ENCODE measurements at places on chromosomes 11 and 22.

- H3K4me3 ChIP-seq, result no peak overlapping the region
- peak; percentile 65 for DNase-seq
- no peak overlapping the region for H3K27ac ChIP-seq
- no peaks in the 10 kb centered on the region for H3K36me3 ChIP-seq
Observed at GRCh38 chr11:73652046-73652730, 5.8 kb downstream of the PLEKHB1 start.

GRCh38 chr22:25750569-25751173, 8.7 kb downstream of the MYO18B start:
- no peak overlapping the region for H3K27ac ChIP-seq
- H3K4me3 ChIP-seq, result no peak overlapping the region
- no peak for DNase-seq
- H3K36me3 ChIP-seq, result no peaks in the 10 kb centered on the region
- H3K4me1 ChIP-seq, result peaks cover 21% of the 10 kb centered on the region
- H3K27me3 ChIP-seq, result no peaks in the 10 kb centered on the region

DNA sequence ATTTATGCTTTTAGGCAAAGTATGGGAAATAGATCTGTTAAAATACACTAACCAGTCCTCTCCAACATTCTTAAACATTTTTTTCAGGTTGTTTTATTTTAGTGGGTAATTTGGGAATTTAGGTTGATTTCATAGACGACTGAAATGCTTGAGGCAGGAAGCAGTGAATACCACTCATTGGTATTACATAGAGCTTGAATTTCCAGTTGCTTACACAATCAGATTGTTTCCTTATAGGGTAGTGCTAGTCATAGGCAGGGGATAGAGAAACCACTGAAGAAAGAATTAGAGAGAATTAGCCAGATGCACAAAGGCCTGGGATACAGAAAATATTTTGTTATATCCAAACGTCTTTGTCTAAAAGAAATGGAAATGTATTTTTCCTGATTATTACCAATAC, 23.9 kb upstream of the LYVE1 start:
- no peak overlapping the region for H3K4me3 ChIP-seq
- no peak for DNase-seq
- peak overlapping the region; percentile 12 for H3K27ac ChIP-seq
- no peaks in the 10 kb centered on the region for H3K27me3 ChIP-seq
- H3K36me3 ChIP-seq, result peaks cover 9% of the 10 kb centered on the region
- peaks cover 2% of the 10 kb centered on the region for H3K4me1 ChIP-seq

DNA sequence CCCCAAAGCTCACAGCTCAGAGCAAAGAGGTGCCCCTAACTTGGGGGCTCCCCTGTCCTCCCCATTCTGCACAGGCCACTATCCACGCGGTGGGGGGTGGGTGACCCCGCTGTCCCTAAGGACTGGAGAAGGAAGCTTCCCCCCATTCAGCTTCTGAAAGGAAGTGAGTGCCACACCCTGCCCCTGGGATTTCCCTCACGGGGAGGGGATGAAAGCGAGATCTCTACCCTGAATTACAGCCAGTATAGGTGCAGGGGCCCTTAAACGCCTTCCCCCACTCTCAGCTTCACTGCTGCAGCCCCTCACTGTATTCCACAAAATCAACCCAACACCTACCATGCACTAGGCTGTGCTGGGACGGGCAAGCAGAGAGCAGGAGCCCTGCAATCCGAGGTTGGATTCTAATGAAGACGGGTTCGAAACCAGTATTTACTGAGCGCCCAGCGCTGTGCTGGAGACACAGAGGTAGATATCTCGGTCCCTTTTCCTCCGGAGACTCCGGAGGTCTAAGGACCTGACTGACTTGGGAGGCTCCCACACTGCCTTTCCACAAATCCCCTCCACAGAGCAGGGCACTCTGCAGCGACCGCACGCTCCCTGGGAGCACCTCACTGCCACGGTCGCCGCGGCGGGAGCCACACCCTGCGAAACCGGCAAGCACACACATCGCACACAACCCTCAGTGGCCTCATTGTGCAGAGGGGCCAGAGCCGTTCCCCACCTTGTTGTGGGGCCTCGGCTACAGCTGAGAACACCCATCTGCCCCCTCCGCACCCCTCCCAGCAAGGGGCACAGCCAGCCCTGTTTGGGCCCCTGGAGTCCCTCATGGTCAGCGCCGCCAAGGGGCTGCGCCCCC, 1.8 kb downstream of the AHNAK start:
- H3K27me3 ChIP-seq, result no peaks in the 10 kb centered on the region
- peaks cover 75% of the 10 kb centered on the region for H3K4me1 ChIP-seq
- H3K36me3 ChIP-seq, result peaks cover 7% of the 10 kb centered on the region
- no peak for DNase-seq
- H3K27ac ChIP-seq, result peak overlapping the region; percentile 92

GRCh38 chr11:60502221-60502775, 9.7 kb downstream of the MS4A12 start:
- DNase-seq, result peak; percentile 53
- H3K4me3 ChIP-seq, result no peak overlapping the region
- no peaks in the 10 kb centered on the region for H3K27me3 ChIP-seq
- no peaks in the 10 kb centered on the region for H3K36me3 ChIP-seq
- no peaks in the 10 kb centered on the region for H3K4me1 ChIP-seq

- no peaks in the 10 kb centered on the region for H3K27me3 ChIP-seq
- DNase-seq, result no peak
- no peak overlapping the region for H3K27ac ChIP-seq
- H3K36me3 ChIP-seq, result no peaks in the 10 kb centered on the region
- no peaks in the 10 kb centered on the region for H3K4me1 ChIP-seq
- no peak overlapping the region for H3K4me3 ChIP-seq
Observed at GRCh38 chr11:41250408-41250935, 209.0 kb downstream of the LRRC4C start.

DNA sequence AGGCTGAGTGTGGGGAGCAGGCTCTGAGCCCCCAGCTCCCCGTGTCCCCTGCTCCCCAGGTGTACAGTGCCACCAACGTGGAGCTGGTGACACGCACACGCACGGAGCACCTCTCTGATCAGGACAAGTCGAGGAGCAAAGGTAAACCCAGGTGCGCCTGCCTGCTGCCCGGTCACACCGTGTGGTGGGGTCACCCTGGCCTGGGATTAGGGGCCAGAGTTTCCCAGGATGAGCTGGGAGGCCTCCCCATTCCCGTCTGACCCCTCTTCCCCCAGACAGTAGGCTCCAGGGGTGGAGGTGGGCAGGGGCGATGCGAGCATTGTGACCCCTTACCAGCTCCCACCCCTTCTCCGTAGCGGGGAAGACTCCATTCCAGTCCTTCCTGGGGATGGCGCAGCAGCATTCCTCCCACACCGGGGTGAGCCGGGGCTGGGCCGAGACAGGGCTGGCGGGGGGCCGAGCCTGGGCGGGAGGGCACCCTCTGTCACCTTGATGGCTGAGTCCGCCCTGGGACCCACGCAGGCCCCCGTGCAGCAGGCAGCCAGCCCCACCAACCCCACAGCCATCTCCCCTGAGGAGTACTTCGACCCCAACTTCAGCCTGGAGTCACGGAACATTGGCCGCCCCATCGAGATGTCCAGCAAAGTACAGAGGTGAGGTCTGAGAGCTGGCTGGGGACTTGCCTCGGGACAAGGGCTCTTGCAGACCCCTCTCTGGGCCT, 3.7 kb upstream of the SSH3 start:
- H3K27me3 ChIP-seq, result no peaks in the 10 kb centered on the region
- peaks cover 35% of the 10 kb centered on the region for H3K36me3 ChIP-seq
- H3K4me3 ChIP-seq, result no peak overlapping the region
- peaks cover 15% of the 10 kb centered on the region for H3K4me1 ChIP-seq

DNA sequence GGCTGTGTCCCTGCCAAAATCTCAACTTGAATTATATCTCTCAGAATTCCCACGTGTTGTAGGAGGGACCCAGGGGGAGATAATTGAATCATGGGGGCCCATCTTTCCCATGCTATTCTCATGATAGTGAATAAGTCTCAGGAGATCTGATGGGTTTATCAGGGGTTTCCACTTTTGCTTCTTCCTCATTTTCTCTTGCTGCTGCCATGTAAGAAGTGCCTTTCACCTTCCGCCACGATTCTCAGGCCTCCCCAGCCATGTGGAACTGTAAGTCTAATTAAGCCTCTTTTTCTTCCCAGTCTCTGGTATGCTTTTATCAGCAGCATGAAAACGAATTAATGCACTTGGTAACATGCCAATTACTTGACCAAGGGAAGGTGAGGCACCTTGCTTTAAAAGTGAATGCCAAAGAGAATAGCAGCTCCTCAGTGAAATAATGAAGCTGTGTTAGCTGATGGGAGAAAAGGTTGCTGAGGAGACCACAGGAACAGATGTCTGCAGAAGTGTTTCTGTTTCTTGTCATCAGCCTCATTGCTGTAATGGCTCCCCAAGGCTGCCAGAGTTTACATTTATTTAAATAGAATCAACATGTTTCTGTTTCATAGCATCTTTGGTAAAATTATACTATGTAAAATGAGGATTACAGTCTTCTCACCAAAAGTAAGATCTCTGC, 89.0 kb upstream of the CD44 start:
- H3K4me1 ChIP-seq, result no peaks in the 10 kb centered on the region
- no peaks in the 10 kb centered on the region for H3K36me3 ChIP-seq
- no peaks in the 10 kb centered on the region for H3K27me3 ChIP-seq

- no peak overlapping the region for H3K27ac ChIP-seq
- no peak overlapping the region for H3K4me3 ChIP-seq
- peaks cover 25% of the 10 kb centered on the region for H3K27me3 ChIP-seq
- no peaks in the 10 kb centered on the region for H3K4me1 ChIP-seq
- no peaks in the 10 kb centered on the region for H3K36me3 ChIP-seq
Observed at GRCh38 chr11:107598225-107599139, 7.5 kb downstream of the ELMOD1 start.

DNA sequence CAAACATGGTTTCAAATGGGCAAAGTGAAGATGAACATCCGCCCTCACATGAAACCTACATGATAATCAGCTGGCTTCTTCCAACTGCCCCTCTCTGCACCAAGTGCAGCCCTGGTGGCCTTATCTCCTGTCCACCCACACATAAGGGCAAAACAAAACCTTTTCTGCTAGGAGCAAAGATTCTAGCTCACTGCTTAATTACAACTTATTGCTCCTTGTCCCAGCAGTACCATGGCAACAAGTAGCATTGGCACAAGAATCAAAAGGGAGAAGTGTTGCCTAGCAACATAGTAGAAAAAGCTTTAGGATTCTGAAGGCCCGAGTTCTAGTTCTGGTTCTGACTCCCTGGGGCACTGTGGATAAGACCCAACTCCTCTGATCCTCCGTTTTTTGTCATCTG, 68.7 kb upstream of the BMAL1 start:
- peaks cover 2% of the 10 kb centered on the region for H3K27me3 ChIP-seq
- DNase-seq, result peak; percentile 18
- H3K4me3 ChIP-seq, result no peak overlapping the region

- no peak overlapping the region for H3K27ac ChIP-seq
- no peak for DNase-seq
- peaks cover 40% of the 10 kb centered on the region for H3K36me3 ChIP-seq
Observed at GRCh38 chr11:126337474-126338241, 17.8 kb upstream of the ST3GAL4 start.

DNA sequence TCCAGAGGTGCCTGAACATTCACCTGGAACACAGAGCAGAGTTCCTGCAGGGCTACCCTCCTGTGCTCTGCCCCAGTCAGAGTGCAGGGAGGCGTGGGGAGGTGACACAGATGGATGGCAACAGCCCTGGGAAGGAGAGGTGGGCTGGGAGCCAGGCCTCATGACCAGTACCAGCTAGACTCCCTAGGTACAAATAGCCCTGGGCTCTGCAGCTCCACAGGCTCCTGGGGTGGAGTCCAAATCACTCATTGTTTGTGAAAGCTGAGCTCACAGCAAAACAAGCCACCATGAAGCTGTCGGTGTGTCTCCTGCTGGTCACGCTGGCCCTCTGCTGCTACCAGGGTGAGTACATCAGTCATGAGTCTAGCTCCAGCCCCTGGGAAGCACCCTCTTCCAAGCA, at the start of gene SCGB1D2:
TSS of gene SCGB1D2 (plus strand) at position 219 of the 400 bp plus-strand sequence. CDS start at position 288, 69 bp downstream.
- no peak within 1 kb of the TSS for H3K4me3 ChIP-seq
- no peaks in the 10 kb centered on the region for H3K4me1 ChIP-seq
- H3K27me3 ChIP-seq, result peaks cover 9% of the 10 kb centered on the region
- DNase-seq, result no peak

- no peak for DNase-seq
- peaks cover 6% of the 10 kb centered on the region for H3K36me3 ChIP-seq
- H3K4me3 ChIP-seq, result no peak overlapping the region
- no peaks in the 10 kb centered on the region for H3K27me3 ChIP-seq
Observed at GRCh38 chr11:47332791-47333525, 19.5 kb downstream of the MYBPC3 start.

DNA sequence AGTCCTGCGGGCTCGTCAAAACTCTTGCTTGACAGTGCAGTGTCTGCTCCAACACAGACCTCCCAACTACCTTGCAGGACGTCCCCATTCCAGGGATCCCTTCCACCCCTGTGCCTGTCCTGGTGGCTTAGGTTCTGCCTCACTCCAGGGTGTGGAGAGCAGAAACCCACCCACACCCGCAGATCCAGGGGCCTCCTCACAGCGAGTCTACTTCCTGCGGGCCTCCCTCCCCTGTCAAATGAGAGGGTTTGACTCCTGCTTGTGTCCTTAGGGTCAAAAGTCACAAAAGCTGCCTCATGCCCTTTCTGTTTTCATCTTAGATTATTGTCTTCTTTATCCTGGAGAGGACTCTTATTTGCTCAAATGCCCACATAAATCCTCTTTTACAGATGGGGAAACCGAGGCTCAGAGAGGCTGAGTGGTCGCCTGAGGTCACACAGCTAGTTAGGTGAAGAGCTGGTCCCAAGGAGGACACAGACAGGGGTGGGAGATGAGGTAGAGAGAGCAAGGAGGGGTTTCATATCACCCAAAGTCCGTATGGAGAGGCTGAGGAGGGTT, 81.1 kb upstream of the KCNQ1OT1 start:
- no peaks in the 10 kb centered on the region for H3K27me3 ChIP-seq
- no peak overlapping the region for H3K4me3 ChIP-seq
- no peak for DNase-seq
- H3K27ac ChIP-seq, result no peak overlapping the region
- H3K4me1 ChIP-seq, result peaks cover 48% of the 10 kb centered on the region

- no peak overlapping the region for H3K4me3 ChIP-seq
- H3K4me1 ChIP-seq, result no peaks in the 10 kb centered on the region
- peaks cover 5% of the 10 kb centered on the region for H3K36me3 ChIP-seq
- DNase-seq, result no peak
Observed at GRCh38 chr22:45576273-45576625, 73.6 kb downstream of the FBLN1 start.

- H3K4me1 ChIP-seq, result no peaks in the 10 kb centered on the region
- peak; percentile 24 for DNase-seq
- H3K4me3 ChIP-seq, result no peak overlapping the region
- H3K27ac ChIP-seq, result peak overlapping the region; percentile 38
Observed at GRCh38 chr11:43833657-43834073, 47.0 kb upstream of the ALKBH3 start.

GRCh38 chr11:43681401-43681942, 934 bp downstream of the HSD17B12 start:
- DNase-seq, result no peak
- H3K36me3 ChIP-seq, result peaks cover 2% of the 10 kb centered on the region
- H3K27ac ChIP-seq, result peak overlapping the region; percentile 99
- H3K4me3 ChIP-seq, result peak overlapping the region; percentile 99

DNA sequence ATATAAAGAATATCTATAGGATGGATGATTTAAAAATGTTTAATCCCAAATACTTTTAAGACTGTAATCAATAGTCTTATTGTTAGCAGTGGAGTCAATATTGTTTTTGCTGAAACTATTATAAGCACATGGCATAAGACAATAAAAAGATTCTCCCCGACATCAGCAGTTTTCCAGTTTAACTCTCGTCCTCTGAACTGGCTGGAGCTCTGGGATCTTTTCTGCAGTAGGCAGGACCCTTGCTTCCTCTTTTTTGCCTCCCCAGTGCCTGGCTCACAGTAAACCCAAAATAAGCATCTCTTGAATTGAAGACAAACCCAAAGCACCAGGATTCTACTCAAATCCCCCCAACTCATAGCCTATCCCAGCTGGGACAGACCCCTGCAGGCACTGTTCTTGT, 32.9 kb downstream of the KCNJ1 start:
- peaks cover 21% of the 10 kb centered on the region for H3K27me3 ChIP-seq
- H3K4me3 ChIP-seq, result no peak overlapping the region
- DNase-seq, result no peak
- no peaks in the 10 kb centered on the region for H3K4me1 ChIP-seq
- H3K36me3 ChIP-seq, result no peaks in the 10 kb centered on the region

All from large intestine (tissue), 12 donors.